Esophagus mucosa (tissue), 1 donor: ENCODE measurements at places on chromosomes 5 and 9.
A peak's percentile ranks its signal among the peaks of the same experiment; 100 is the strongest.

GRCh38 chr9:81264516-81264915, 424.8 kb downstream of the TLE1 start:
- ATAC-seq: no peak

DNA sequence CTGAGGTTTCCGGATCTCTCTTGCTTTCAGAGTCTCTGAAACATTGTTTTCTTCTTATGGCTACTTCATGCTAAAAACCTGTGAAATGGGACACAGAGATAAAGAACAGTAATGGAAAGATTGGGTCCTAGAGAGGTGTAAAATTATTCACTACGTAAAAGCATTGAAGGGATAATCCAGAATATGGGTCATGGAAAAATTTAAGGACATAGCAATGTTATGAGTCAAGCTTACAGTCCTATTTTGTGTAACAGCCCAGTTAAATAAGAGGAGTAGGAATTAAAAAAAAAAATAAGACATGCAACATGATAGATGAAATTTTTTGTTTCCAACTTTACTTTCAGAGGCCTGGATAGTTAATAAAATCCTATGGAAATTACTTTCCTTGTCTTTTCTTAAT, 61.9 kb upstream of the ELL2 start:
- ATAC-seq: no peak

GRCh38 chr5:133618141-133618540, 5.8 kb upstream of the FSTL4 start:
- no peak for ATAC-seq

DNA sequence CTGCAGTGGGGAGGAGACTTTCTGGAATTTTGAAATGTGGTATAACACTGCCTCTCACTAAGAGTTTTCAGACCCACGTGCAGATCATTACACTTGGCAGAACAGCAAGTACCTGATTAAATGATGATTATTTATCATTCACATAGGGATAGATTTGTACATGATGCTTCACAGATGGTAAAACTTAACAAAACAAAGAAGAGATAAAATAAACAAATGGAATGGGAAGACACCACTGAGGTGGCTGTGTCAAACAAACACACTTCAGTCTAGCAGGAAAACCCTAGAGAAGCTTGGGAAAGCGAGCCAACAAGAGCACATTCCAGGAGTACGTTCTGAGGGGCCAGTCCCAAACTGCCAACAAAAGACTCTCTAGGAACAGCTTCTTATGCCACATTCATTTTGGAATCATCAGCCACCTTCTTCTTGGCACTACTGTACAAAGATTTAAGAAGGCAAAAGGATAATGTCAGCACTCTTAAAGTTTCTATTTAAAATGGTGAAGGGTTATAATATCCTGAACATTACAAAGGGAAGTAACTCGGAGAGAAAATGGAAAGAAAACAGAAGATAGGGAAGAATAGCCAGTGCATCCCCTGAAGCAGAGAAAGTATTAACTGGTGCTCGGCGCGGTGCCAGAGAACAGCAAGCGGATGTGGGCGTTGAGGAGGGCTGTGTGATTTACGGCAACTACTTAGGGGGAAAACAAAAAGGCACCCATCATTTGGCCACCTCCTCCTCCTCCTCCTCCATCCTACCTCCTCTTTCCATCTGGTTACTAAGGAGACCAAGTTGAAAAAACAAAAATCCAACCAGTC, 1.6 kb downstream of the MED27 start:
- no peak for ATAC-seq

DNA sequence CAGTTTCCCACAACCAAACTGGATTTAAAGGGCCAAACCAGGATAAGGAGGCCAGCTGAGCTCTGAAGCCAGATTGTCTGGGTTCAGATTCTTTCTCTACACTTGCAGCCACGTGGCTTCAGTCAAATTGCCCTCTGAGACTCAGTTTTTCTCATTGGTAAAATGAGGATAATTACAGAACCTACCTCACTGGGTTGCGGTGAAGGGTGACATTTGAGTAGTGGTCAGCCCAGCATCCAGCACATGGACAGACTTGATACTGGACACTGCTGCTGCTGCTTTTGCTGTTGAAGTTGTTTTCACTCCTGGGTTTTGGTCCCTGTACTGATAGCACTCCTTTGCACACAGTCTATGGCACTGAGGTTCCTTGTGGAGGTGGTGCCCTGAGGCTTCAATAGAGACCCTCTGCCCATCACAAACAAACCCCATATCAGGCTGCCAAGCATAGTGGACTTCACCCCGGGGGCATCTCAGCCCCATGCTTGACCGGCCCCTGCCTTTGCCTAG, 25.7 kb upstream of the CDKN2AIPNL start:
- no peak for ATAC-seq

DNA sequence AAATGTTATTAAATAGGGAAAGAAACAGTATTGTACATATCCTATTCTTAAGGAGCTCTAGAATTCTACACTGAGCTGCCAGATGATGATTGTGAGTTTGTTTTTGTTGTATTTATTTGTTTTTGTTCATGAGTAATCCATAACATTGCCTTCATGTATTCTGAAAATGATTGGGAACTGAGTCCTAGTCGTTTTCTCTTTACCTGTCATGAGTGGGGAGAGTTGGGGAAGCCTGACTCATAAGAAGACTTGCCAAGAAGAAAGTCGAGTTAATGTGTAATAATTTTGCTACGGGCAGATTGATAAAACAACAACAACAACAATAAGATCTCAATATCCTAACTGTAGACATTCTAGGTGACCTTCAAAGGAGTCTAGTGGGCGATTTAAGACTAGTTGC, 103.8 kb downstream of the ANKRD55 start:
- ATAC-seq: no peak

DNA sequence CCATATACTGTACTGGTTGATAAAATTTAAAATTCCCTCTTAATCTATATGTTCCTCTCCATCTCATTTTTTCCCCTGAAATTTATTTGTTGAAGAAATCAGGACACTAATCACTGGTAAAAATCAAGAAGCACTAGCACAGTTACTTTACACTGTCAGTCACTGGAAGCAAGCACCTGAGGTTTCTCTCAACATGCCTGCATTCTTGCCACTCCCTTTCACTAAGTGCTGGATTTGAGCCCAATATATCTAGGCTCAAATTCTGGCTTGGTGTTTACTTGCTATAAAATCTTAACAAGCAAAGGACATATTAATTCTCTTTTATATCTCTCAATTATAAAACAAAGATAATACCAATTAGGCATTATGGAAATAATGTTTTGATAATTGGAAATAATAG, 58.6 kb downstream of the DIAPH1 start:
- peak; percentile 46 for ATAC-seq

- ATAC-seq: no peak
These were observed 63.1 kb downstream of the CHD1 start for GRCh38 chr5:98865690-98866089.

- no peak for ATAC-seq
These were observed 21.8 kb downstream of the TMEM38B start for GRCh38 chr9:105716146-105716545.

- ATAC-seq: no peak
These were observed 350 bp upstream of the ECPAS start for GRCh38 chr9:111484572-111484894.

DNA sequence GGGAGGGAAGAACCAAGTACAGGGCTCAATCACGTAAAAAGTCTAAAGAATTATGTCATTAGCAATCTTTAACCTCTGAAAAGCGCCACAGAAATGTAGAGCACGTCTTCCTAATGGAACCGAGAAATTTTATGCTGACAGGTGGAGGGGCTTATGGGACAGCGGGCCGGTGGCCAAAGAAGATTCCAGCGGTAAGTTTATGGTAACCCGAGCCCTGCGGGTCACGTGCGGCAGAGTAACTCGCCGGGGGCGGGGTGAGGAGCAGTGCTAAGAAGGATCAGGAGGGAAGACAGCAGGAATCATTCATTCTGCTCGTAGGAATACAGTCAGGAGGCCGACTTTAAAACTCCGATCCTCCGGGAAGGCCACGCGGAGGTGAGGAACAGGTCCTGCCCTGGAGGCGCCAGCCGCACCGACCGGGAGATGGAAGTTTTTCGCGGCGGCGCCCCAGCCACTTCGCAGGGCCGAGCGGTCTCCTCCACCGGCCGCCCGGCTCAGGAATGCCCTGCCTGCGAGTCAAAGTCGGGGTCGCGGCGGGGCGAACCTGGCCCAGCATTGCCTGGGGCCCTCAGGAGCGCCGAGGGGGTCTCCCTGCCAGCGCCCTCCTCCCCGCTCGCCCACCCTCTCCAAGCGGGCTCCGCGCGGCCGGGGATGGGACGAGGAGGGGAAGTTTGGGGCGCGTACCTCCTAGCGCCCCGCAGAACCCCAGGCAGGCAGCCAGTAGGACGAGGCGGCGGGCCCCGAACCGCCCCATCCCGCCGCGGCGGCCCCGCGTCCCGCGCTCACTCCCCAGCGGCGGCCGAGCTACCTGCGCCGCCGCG, 101.8 kb downstream of the ESM1 start:
- ATAC-seq: no peak

GRCh38 chr5:142013734-142014521, 1.1 kb upstream of the GNPDA1 start:
- ATAC-seq: no peak

GRCh38 chr9:89153232-89154017, 25.2 kb downstream of the SHC3 start:
- peak; percentile 95 for ATAC-seq

GRCh38 chr9:81150016-81150625, 539.2 kb downstream of the TLE1 start:
- no peak for ATAC-seq

DNA sequence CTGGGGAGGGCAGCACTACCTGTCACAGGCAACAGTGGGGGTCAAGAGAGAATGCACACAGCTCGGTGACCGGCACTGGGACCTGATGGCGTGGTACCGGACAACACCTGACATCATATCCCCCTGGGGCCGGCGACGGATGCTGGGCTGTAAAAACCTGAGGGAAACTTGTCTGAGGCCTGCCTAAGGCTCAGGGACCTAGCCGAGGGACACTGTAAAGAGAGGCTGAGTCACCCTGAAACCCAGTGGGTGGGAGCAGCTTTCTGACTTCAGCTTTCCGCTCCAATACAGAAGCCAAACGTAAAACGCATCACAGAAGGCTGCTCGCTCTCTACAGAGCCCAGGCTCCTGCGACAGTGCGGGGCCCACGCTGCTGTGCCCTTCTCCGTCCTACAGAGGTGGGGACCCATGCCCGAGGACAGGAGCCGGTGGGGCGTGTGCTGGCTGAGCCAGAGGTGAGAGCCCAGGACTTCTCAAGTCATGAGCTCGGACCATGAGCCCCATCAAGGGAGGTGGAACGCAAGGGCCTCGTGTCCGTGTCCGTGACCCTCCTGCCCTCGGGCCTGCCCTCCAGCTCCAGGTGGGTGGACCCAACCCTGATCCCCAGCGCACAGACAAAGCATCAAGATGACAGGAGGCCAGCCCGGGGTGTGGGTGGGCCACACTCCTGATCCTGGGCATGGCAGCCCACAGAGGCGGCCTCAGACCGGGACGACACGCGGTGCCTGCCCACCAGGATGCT, 5.3 kb downstream of the RALGDS start:
- ATAC-seq: no peak

GRCh38 chr5:169728-170094, 21.6 kb upstream of the LRRC14B start:
- ATAC-seq: no peak

DNA sequence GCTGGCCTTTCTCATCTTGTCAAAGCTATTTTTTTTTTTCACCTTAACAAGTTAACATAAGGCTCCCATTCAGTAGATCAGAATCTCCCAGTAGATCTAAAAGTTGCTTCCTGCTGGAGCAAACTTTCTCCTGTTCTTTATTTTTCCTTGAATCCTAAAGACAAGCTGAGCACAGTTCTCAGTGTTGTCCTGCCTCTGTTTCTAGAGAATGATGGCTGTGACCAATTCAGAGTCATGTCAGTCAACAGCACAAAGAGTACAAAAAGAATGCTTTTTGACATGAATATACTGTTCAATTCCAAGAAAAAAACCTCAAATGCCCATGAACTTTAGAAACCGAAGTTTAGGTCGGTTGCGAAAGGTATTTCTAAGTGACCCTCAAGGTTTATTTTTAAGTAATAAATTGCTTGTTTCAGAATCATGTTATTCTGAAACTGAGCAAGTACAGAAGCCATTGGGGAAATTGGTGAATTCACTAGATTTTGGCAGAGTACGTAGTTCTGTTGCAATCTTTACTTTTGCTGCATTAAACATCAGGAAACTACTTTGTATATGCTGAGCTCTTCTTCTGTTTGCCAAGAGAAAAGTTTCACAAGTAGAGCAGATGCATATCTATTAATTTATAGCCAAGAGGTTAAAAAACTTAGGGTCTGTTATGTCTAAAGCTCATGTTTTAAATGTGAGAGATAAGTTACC, 161.7 kb upstream of the RPS23 start:
- ATAC-seq: no peak

DNA sequence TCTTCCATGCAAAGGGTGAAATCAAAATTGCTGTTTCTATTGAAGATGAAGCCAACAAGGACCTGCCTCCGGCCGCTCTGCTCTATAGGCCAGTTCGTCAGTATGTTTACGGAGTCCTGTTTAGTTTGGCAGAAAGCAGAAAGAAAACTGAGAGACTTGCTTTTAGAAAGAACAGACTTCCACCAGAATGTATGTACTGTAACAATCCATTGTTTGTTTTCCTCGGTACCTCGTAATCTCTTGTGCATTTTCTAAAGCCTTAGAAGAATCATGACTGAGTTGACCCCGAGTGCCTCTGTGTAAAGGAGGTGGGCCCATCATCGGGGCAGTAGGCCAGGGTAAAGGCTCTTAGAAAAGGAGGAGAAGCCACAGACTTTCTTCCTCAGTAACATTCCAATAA, 44.2 kb upstream of the PHF2 start:
- ATAC-seq: no peak

- no peak for ATAC-seq
These were observed 89.7 kb downstream of the HRH2 start for GRCh38 chr5:175747539-175748060.

- no peak for ATAC-seq
These were observed 32.6 kb downstream of the CORO2A start for GRCh38 chr9:98159790-98160189.

GRCh38 chr9:28396058-28396457, 822.8 kb upstream of the C9orf72 start:
- ATAC-seq: no peak

GRCh38 chr5:75992753-75993152, 90.4 kb upstream of the SV2C start:
- ATAC-seq: no peak

GRCh38 chr5:3596261-3596825, 711 bp downstream of the IRX1 start:
- no peak for ATAC-seq

- peak; percentile 46 for ATAC-seq
These were observed 19.5 kb upstream of the IRF1 start for GRCh38 chr5:132510076-132510475.

- ATAC-seq: no peak
These were observed 879.8 kb upstream of the DMAC1 start for GRCh38 chr9:8679371-8679822.

- no peak for ATAC-seq
These were observed 71.6 kb upstream of the PCA3 start for GRCh38 chr9:76692458-76693129.

- ATAC-seq: no peak
These were observed 2.6 kb upstream of the CCDC187 start for GRCh38 chr9:136306211-136307208.
